Stomach (tissue), 19 donors: ENCODE measurements at places on chromosomes 1 and 21. TPM values are rescaled to one million over a fixed set of nuclear protein-coding genes. Genes with fewer than 3 reads are reported as not detected.

DNA sequence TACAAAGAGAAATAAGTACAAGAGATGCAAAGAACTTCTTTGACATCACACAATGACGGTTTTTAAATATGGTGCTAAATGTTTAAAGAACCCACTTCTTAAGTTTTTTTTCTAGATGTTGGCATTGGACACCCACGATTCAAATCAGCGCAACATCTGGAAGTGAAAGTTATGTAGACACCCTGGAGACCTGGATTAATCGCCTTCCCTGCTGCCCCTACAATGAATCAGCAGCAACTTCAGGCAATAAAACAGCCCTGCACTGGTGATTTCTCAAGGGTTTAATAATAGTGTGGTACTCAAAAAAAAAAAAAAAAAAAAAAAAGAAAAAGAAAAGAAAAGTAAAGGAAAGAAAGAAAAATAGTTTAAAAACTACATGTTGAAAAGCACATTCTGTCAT, 248.3 kb downstream of the NUF2 start:
- no peak for DNase-seq

DNA sequence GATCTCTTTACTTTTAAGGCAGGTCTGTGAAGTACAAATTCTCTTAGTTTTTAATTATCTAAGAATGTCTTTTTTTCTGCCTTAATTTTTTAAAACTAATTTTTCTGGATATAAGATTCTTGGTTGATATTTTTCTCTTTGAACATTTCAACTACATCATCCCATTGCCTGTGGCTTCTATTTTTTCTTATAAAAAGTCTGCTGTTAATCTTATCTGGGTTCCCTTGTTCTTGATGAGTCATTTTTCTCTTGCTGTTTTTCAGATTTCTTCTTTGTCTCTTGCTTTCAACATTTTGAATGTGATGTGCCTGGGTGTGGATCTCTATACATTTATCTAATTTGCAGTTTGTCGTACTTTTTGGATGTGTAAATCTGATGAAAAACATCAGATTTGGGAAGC, 525.2 kb upstream of the PBX1 start:
- no peak for DNase-seq

GRCh38 chr1:14862114-14862771, 263.8 kb downstream of the KAZN start:
- no peak for DNase-seq

GRCh38 chr1:17097787-17098186, 21.5 kb downstream of the PADI2 start:
- DNase-seq = no peak

DNA sequence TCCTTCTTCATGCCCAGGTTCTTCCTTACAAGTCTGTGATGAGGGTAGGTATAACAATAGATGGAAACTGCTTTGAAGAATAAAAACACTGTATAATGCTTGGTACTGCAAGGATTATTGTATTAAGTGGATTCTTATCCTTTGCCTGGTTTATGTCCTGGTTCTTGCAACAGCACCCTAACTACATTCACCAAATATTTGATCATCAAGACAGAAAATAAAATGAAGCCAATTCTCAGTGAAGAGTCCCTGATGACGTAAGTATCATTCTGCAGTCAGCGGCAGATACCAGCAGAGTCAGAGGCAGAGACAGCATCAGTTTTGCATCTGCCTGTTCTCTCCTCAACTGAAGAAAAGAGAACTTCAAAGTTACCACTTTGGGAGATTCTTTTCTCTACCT, 19.7 kb downstream of the ARHGEF11 start:
- peak; percentile 24 for DNase-seq

DNA sequence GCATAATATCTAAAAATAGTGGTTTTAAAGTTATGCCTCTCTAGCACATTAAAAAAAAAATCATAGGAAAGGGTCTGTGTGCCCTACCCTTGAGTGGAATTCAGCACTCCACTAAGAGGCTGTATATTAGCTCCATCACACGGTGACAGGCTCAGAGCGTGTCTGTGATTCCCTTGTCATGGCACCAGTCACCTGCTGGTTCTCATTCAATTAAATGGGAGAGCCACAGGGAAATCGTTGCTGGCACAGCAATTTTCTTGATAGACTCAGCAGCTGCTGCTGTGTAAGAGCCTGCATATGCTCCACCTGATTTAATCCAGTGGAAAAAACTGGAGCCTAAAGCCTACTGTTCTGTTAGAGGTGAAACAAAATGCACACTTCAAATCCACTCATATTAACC, 9.5 kb downstream of the ATP6V1G3 start:
- peak; percentile 20 for DNase-seq

GRCh38 chr1:198528364-198528763, 12.1 kb downstream of the ATP6V1G3 start:
- DNase-seq = no peak

- no peak for DNase-seq
These were observed 159.9 kb upstream of the NR5A2 start for GRCh38 chr1:199867601-199868000.

- peak; percentile 20 for DNase-seq
These were observed 45.1 kb upstream of the PALMD start for GRCh38 chr1:99600782-99601181.

DNA sequence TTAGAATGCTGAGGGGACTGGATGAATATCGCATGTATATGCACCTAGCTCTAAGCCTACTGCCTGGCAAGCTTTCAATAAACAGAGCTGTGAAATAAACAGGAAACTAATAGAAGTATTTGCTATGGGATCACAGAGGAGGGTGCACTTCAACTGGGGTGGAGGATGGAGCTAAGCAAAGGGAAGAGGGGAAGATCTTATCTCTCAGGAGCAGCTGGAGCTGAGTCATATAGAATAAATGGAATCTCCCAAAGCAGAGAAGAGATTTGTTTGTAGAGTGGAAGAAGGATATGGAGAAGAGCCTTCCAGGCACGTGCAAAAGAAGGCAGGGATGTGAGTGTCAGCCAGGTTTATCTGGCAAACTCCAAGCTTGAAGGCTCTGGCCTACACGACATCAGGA, 17.0 kb upstream of the KCNA10 start:
- no peak for DNase-seq

- DNase-seq = no peak
These were observed 29.1 kb downstream of the IGFN1 start for GRCh38 chr1:201219481-201220387.

DNA sequence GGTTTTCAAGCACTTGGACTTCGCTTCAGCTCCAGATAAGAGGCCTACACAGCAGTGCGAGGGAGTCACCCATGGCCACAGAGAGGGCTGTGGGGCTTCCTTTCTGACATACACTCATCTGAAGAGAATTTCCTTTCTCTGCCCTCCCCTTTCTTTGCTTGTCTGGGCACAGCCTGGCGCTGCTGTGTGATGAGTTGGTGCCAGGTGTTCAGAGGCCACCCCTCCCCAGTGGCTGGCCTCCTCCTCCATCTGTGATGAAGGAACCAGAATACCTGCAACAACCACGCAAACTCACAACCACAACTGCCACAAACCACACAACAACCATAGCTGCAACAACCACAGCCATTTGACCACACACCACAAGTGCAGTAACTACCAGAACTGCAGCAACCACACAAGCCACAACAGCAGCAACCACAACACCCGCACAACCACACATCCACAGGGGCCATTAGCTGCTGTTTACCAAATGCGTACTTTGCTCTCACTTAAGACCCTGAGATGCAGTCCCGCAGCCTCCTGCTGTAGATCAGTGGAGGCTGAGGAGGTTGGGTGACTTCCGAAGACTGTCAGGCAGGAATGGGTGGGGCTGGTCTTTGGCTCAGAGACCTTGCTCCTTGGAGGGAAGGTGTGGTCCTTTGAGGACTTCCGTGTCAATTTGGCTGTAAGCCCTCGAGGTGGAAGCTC, 71.1 kb downstream of the IER5 start:
- no peak for DNase-seq

GRCh38 chr1:21793104-21793503, 10.2 kb upstream of the USP48 start:
- no peak for DNase-seq

DNA sequence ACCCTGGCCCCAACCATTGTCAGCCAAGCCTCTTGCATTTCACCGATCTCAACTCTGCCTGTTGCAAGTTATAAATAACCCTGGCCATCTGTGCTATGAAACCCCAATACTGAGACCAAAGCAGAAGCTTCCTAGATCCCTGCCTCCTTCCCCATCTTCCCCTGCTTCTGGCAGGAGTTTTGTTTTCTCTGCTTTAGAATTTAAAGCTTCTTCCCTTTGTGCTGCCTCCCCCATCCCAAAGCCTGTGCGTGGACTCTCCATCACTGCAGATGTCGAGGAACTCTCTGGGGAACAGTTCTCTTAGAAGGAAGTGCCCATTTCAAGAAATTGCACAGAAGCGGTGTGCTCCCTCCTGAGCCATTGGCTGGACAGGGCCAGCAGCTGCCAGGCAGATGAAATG, 17.4 kb upstream of the MYOG start:
- DNase-seq = no peak

DNA sequence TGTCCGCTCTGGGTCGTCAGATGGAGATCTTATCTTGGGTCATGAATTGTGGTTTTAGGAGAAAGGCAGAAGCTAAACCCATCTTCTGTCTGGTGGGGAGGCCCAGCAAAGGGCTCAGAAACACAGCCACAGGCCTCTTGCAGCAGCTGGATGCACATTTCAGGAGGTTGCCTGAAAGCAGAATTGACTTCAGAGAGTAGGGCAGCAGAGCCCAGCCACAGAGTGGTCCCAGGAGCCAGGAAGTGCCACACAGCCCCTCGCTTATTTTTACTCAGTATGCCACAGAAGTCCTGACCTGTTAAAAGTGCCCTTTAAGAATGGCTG, 8.3 kb upstream of the RIPK4 start:
- no peak for DNase-seq

DNA sequence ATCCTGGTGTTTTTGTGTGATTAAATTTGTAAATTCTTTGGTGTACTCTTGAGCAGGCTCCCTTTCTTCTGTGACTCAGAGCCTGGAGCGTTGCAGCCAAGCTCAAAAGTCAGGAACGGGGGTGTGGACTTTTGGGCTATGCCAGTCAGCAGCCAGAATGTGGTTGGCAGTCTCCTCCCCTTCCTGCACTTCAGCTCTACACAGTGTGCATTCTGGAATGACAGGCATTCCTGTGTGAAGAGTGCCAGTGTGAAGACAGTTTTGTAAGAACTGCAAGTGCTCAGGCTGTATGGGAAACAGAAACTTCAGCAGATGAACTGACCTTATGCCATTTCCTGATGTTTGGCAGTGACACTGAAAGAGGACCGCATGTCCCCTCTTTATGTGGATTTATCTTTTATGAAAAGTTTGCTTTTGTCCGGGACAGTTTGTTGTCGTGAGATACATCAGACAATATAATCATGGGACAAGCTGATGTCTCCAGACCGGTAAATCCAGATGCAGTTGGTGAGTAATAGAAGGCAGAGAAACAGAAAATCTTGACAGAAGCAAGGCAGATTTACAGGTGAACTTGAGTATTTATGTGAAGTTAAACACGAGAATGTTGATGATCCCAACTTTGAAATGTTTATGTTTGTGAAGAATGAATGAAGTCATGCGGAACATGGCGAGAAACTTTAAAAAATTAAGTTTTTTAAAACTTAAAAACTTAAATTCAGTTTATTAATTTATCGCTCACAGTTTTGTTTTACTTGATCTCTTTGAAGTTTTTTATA, 67.7 kb upstream of the RCC1 start:
- peak; percentile 76 for DNase-seq

AIRE gene
- total RNA-seq = not detected

BEND5 gene
- total RNA-seq = 1.0 TPM

ACKR1 gene
- 6.7 TPM for total RNA-seq

PLPPR4 gene
- total RNA-seq = not detected

FCRLA gene
- 2.6 TPM for total RNA-seq

AGMAT gene
- total RNA-seq = 9.8 TPM

SZRD1 gene
- total RNA-seq = 44.3 TPM
